Activated T-cell treated with anti-CD3 and anti-CD28 coated beads, Interleukin-2, amount 50 U/mL, for 24 hours (primary cell): ENCODE measurements at places on chromosomes 6 and 20.

- no peak for DNase-seq
Observed at GRCh38 chr6:40982917-40983316, 56.1 kb downstream of the UNC5CL start.

GRCh38 chr20:49916146-49917002, 1.0 kb upstream of the SPATA2 start:
- DNase-seq, result peak; percentile 37

- DNase-seq, result no peak
Observed at GRCh38 chr6:169019111-169019510, 234.5 kb downstream of the THBS2 start.

DNA sequence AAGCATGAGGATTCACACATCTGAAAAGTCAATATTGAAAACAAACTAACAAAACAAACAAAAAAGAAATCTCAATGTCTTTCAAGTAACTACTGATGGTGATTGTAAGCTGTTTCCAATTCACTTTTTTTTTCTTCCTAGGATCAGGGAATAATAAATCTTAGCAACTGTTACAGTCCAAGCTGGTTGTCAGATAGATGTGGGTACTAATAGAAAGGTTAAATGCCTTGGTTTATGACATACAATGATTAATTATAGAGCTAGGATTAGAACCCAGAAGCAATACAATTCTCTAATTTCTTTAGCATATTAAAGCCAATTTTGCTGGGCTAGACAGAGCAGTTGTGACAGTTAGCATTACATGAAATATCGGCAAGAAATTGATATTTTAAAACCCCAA, 1301.6 kb downstream of the EPHA7 start:
- DNase-seq, result no peak

- DNase-seq, result peak; percentile 78
Observed at GRCh38 chr6:90413867-90414266, 117.2 kb upstream of the BACH2 start.

- no peak for DNase-seq
Observed at GRCh38 chr6:30311101-30311500, 15.6 kb upstream of the TRIM39 start.

DNA sequence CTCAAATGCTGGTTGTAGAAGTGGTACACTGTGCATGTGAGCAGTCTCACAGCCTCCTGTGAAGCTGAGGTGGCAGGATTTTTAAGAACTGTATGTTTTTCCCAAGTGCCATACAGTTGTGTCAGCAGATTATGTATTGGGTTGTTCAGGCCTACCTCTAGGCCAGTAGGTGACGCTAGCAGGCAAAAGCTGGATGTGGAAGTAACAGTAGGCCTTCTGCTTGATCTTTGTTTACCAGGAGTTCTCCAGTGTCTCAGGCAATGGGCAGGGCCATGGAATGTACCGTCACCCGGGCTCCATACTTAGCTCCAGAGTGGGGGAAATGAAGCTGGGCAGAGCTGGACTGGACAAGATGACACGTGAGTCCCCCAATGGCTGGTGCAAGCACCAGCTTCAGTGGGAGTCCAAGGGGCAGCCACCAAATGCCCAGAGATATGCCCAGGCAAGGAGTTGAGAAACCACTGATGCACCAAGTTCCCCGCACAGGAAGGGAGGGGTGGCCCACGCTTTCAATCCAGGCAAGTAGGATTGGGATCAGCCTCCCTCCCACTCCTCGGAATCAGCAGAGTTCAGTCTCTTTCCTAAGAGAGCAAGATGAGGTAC, 289.7 kb downstream of the HTR1B start:
- DNase-seq, result no peak

- DNase-seq, result no peak
Observed at GRCh38 chr6:152462716-152463115, 174.4 kb downstream of the SYNE1 start.

DNA sequence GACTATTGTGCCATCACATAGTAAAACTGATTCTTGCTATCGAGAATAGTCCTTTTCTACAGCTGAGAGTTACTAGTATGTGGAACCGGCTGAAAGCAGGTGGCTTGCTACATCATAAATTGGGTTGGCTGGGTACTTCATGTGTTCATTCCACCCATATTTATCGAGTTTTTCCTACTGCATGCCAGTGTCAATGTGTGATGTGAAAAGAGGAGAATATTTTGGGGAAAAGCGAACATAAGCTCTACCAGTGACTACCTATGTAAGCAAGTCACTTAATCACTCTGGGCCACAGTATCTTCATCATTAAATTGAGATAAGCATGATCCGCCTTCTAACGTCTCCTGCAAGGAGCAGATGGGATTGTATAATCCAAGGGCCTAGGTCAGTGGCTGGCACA, 61.0 kb downstream of the TSHZ2 start:
- no peak for DNase-seq

GRCh38 chr20:17870086-17870740, 98.4 kb downstream of the SNX5 start:
- DNase-seq, result no peak

DNA sequence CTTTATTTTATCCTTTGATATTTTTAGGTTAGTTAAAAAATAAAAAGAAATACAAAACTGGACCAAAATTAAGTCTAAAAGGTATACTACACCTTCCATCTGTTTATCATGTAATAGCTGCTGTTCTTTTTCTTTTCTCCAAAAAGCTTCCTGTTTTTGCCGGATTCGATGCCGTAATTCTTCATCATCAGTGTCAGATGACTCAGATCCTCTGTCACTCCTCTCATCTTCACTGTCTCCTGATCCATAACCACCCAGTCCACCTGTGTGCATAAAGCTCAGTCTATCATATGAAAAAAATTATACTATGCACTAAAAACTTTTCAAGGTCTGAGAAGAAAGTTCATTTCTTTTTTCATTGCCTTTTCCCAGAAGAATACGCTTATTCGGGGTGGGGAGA, 8.5 kb upstream of the COQ3 start:
- no peak for DNase-seq

DNA sequence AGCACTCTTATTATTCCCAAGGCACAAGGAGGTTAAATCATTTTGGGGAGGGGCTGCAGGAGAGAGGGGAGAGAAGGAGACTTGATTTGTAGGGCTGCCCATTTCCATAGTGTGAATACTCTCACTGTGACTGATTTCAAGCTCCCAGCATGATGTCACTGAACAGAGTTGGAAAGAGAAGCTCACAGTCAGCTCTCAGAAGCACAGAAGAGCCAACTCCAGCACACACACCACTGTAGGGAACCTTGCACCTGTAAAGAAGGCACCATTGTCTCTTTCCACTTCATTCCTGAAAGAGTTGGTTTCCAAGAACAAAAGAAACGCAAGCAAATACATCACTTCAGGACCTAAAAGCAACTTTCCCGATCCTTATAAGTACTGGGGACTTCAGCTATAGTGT, 12.7 kb upstream of the STK35 start:
- DNase-seq, result no peak

- DNase-seq, result no peak
Observed at GRCh38 chr6:24743265-24743943, 24.4 kb upstream of the C6orf62 start.

DNA sequence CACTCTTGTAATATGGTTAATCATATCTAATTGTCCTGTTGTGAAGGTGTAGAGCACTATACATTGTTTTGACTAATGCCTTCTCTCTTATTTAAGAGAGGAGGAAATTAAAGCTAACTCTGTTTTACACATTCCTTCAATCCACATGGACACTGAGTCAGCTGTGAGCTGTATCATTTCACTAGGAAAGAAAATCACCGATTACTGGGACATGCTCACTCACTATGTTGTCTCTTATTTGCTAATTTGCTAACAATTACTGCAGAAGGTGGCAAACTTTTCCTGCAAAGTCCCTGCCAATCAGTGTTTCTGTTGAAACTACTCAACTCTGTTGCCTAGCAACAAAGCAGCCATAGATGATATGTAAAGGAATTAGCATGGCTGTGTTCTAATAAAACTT, 98.2 kb downstream of the BCAS1 start:
- no peak for DNase-seq

DNA sequence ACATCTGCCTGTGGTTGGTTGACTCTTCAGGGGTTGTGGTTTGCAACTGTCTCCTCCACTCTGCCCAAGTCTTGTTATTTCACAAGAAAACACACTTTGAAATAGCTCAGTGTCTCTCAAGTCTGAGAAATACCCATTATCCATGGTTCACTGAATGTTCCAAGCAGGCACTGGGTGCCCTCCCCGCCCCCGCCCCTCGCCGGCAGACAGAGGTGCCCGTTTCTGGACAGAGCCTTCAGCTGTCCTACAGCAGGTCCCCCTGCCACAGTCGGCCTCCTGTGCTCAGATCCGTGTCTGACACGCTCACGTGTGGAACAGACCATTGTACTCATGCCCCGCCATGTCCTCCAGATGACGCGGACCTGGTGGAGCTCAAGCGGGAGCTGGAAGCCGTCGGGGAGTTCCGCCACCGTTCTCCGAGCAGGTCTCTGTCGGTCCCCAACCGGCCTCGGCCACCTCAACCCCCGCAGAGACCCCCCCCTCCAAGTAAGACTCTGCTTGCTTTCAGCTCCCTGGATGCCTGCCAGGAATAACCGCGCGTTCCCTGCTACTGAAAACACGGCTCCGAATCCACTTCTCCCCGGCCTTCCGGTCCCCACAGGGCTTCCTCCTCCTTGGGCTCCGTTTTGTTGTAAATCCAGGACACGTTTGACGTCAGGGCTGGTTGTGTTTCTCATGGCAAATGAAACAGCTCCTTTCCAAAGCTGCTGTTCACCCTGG, 81.4 kb downstream of the SERAC1 start:
- no peak for DNase-seq

DNA sequence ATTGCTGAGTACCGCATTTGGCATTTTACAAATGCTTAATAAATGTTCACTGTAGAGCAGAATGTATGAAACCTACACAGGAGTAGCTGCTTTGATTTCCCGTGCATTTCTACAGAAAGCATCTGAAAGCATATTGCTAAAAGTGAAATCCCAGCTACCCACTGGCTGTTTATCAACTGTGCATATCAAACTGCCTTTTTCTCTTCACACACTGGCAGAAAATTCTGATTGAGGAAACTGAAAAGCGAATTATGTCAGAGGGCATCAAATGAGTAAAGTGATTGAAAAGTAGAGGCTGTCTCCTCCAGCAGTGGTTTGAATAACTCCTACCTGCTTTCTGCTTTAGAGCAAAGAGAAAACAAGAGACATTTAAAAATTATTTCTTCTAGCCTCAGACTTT, 28.0 kb downstream of the STX11 start:
- no peak for DNase-seq

- DNase-seq, result no peak
Observed at GRCh38 chr6:19852090-19852457, 14.9 kb downstream of the ID4 start.

- DNase-seq, result no peak
Observed at GRCh38 chr6:141677598-141678211, 455.0 kb upstream of the GJE1 start.

DNA sequence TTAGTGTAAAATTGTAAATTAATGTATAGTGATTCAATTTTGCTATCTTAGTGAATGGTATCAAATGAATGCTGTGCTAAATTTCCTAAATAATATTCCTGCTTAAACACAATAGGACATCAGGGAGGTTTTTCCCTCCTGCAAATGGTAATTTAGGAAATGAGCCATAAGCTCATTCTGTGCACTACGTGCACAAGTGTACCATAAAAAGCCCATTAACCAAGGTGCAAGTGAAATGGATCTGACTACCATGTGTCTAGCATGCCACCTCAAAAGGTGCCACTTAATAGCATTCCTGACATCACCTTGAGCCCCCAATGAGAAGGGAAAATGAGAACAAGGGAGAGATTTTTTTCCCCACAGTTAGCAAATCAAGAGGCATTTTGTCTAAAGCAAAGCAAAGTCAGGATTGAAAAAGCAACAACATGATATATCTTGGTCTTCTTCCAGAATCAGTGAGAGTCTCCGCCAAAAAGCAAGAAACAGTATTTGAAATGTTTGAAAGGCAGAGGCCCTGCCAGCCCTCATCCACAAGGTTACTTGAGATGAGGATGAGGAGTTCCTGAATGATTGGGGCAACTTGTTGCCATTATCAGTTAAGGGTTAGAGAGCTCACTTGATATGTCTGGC, 334.2 kb upstream of the RSPO3 start:
- no peak for DNase-seq

GRCh38 chr20:15141861-15142260, 804.4 kb upstream of the FLRT3 start:
- DNase-seq, result no peak

GRCh38 chr6:134768931-134769330, 181.0 kb downstream of the ALDH8A1 start:
- no peak for DNase-seq

DNA sequence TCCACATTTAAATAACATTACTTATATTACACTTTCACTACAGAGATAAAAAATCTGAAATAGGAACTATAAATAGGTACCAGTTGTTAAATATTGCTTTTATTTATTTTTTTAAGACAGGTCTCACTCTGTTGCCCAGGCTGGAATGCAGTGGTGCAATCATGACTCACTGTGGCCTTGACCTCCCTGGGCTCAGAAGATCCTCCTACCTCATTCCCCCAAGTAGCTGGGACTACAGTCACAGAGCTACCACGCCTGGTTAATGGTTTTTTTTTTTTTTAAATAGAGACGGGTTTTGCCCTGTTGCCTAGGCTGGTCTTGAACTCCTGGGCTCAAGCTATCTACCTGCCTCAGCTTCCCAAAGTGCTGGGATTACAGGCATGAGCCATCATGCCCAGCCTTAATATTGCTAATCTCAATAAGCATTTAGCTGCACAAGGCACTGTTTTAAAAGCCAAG, 17.3 kb downstream of the EEF1E1 start:
- DNase-seq, result no peak

DNA sequence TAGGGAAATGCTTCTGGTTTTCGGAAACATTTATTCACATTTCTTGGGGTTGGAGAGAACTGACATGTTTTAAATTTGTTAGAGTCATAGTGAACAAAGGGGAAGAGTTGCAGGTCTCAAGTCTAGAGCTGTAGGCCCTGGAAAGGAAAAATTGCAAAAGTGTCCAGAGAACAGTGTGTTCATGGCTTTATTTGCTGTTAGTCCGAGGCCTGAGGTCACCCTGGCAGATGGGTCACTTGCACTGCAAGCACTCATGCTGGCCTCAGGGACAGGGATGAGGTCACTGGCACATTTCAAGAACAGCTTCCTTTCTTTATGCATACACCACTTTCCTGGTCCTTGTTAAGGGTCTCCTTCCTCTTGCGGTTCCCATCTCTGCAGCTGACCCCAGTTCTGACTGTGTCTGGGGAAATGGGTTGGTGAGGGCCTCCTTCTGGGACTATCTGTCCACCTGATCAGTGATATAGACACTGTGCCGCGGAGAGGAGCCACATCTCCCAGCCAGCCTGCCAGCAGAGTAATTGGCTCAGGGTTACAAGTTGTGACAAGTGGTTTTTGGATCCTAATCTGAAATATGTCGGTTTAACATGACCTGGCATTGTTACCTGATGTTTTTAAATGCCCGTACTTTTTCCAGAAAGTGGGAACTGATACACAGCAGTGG, 194.0 kb downstream of the EYA4 start:
- no peak for DNase-seq
